Urinary bladder (tissue), 4 donors: ENCODE measurements at places on chromosomes 5 and 9. TPM values are rescaled to one million over a fixed set of nuclear protein-coding genes. Genes with fewer than 3 reads are reported as not detected.

The RAD50 gene
- 75.0 TPM for total RNA-seq

The FAM200C gene
- total RNA-seq = 31.2 TPM

The C5orf47 gene
- total RNA-seq = not detected

The SLC1A3 gene
- total RNA-seq = 18.1 TPM

The GPR150 gene
- not detected for total RNA-seq

The S1PR3 gene
- total RNA-seq = 47.8 TPM

The UBQLN1 gene
- 132 TPM for total RNA-seq

The KLHL9 gene
- total RNA-seq = 45.7 TPM

The CCDC152 gene
- total RNA-seq = 3.3 TPM
